AG08395 (cell line): ENCODE measurements at places on chromosomes 1 and 21.

DNA sequence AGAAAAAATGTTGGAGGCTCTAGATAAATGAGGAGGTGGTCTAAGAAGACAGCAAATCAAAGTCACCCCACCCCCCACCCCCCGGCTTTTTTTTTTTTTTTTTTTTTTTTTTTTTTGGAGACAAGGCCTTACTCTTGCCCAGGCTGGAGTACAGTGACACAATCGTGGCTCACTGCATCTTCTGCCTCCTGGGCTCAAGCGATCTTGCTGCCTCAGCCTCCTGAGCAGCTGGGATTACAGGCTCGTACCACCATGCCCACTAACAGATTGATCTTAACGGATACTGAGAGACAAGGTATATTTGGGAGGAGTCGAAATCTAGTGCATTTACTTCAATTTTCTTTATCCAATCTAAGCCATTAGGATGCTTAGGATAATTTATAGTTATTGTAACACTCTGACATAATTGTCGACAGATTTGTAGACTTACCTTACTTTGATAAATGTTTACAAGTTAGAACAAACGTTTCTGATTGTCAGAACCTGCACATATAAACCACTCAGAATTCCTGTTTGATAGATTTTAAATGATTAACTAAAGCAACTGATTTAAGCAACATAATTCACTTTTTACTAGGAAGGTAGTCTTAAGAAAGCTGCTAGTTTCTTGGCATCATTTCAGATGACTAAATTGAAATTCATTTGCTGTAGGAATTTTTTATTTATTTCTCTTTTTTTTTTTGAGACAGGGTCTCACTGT lies 33.7 kb upstream of the NBL1 start:
- no peak for DNase-seq

GRCh38 chr1:95655321-95656020 lies 421.5 kb downstream of the RWDD3 start:
- DNase-seq: no peak

- no peak for DNase-seq
Observed at GRCh38 chr1:185058876-185059275, 13.5 kb downstream of the RNF2 start.

DNA sequence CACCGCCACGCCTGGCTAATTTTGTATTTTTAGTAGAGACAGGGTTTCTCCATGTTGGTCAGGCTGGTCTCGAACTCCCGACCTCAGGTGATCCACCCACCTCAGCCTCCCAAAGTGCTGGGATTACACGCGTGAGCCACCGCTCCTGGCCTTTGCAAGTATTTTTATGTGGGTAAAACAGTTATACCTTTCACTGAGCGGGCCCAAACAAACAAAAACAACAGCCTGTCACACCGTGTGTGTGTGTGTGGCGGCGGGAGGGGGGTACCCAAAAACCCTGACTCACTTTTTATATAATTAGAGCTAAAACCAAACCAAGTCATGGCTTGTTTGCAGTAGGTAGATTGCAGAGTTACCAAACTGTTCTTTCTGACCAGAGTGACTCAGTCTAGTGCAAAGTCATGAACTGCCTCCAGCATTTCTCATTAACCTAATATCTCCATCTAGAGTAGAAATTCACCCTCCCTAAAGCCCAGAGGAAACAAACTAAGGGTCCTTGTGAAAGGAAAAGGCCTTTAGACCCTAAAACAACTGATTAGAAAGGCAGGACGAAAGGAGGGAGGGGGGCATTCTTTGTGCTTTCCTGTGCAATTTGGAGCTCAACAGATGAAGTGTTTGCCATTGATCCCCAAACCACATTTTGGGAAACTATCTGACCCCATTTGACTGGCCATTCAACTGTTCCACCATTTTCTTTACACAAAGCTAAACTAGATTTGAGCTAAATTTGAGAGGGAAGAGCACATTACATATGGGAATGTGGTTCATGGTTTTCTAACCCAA lies 181.0 kb downstream of the DHRS3 start:
- DNase-seq: peak; percentile 57

DNA sequence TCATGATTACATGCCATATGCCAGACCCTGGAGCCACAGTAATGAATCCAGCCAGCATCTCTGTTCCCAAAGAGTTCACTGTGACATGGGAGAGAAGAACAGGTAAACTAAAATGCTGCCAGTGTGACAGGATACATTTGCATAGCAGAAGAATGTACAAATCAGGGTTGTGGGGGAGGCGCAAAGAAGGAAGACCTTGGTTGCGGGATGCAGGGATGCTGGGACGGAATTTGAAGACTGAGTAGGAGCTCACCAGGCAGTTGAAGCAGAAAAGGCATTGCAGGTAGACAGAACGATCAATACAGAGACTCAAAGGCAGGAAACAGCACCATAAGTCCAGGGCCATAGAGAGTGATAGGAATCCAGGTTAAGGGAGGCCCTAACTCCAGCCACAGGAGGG lies 180.3 kb upstream of the ZC3H12A start:
- no peak for DNase-seq

- DNase-seq: no peak
Observed at GRCh38 chr1:198805498-198806151, 166.8 kb downstream of the PTPRC start.

GRCh38 chr1:55088413-55088812 lies 49.1 kb downstream of the PCSK9 start:
- no peak for DNase-seq

GRCh38 chr1:75785320-75785982 lies 605 bp upstream of the RABGGTB start:
- DNase-seq: peak; percentile 7

GRCh38 chr1:180166436-180166800 lies 11.7 kb downstream of the QSOX1 start:
- DNase-seq: no peak

GRCh38 chr1:59605761-59606160 lies 209.0 kb upstream of the HOOK1 start:
- peak; percentile 23 for DNase-seq

- DNase-seq: no peak
Observed at GRCh38 chr1:30687886-30688285, 35.5 kb downstream of the MATN1 start.

DNA sequence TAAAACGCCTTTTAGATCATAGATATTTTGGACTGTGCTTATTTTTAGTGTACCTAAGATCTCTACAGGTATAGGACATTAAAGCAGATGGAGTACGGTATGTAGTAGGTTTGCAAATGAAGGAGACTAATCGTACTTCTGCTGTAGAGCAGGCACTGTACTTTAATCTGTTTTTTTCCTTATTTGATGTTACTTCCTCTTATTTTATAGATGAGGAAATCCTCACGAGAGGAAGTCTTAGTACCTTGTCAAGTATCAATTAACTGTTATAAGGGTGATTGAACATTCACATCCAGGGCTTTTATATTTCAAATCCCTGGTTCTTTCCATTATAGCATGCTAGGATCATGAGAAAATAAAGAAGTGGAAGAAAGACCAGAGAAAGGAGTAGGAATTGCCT lies 41.1 kb downstream of the CACHD1 start:
- no peak for DNase-seq
